Body of pancreas (tissue), 4 donors: ENCODE measurements at places on chromosomes 7 and 10. TPM values are rescaled to one million over a fixed set of nuclear protein-coding genes. Genes with fewer than 3 reads are reported as not detected.

- H3K27ac ChIP-seq, result no peak overlapping the region
- H3K4me1 ChIP-seq, result no peaks in the 10 kb centered on the region
- DNase-seq, result no peak
These were observed 970.9 kb upstream of the LRRN3 start for GRCh38 chr7:110119883-110120581.

GRCh38 chr10:101046332-101047238, 15.2 kb upstream of the KAZALD1 start:
- H3K36me3 ChIP-seq, result no peaks in the 10 kb centered on the region
- H3K4me3 ChIP-seq, result no peak overlapping the region
- peaks cover 21% of the 10 kb centered on the region for H3K27me3 ChIP-seq
- DNase-seq, result no peak
- H3K4me1 ChIP-seq, result peaks cover 39% of the 10 kb centered on the region

GRCh38 chr7:37546677-37547076, 98.0 kb upstream of the ELMO1 start:
- no peak for DNase-seq
- peaks cover 21% of the 10 kb centered on the region for H3K4me1 ChIP-seq
- no peak overlapping the region for H3K4me3 ChIP-seq
- no peak overlapping the region for H3K27ac ChIP-seq
- H3K36me3 ChIP-seq, result no peaks in the 10 kb centered on the region

- no peaks in the 10 kb centered on the region for H3K27me3 ChIP-seq
- H3K27ac ChIP-seq, result peak overlapping the region; percentile 57
- peaks cover 49% of the 10 kb centered on the region for H3K4me1 ChIP-seq
These were observed 32.8 kb downstream of the CCNY start for GRCh38 chr10:35369049-35369611.

CNPY1 gene
- not detected for total RNA-seq

LRMDA gene
- 12.2 TPM for total RNA-seq
